NCI-H82 (cell line): ENCODE measurements at places on chromosomes 3 and 15.

- no peak for DNase-seq
These were observed 363.6 kb downstream of the WDR72 start for GRCh38 chr15:53395871-53396270.

DNA sequence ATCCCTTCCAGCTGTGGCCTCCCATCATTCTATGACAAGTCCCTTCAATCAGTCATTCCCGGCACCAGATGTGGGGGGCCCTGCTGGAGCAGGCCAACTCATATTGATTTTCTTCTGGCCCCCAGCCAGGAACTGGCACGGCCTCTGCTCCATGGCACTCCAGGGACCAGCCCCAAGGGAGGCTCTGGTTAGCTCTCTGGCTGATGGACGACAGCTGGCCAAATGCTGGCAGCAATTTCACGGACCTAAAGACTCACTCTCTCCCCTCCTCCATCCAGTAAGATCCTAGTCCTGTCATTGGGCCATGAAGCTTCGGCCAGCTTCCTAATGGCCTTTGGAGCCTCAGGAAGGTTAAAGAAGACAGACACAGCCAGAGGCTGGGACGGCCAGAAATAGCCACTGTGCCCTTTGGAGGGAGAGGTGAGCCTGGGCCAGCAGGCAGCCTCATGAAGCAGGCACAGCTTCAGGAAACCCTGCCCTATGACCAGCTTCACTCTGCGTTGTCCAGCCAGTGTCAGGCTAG lies 131.0 kb downstream of the MEX3B start:
- DNase-seq = peak; percentile 88

GRCh38 chr3:10421996-10422395 lies 83.4 kb downstream of the ATP2B2 start:
- DNase-seq = peak; percentile 13

- DNase-seq = no peak
These were observed 291.1 kb upstream of the ROPN1 start for GRCh38 chr3:124282751-124283651.

- no peak for DNase-seq
These were observed 38.4 kb downstream of the SYNM start for GRCh38 chr15:99143242-99143641.

DNA sequence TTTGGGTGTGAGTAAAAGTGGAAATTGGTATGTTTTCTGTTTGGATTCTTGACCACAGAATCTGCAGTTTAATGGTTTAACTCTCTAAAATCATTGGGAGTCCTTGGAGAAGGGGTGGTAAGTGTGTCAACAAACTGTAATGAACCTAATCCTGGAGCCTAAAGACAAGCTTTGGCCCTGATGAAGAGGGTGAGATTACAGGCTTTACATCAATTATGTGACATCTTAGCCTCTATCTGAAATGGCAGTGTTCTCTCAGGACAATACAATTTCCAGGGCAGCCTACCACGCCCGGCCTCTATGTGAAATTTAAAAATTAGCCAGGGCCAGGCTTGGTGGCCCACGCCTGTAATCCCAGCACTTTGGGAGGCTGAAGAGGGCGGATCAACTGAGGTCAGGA lies 4.3 kb upstream of the PKM start:
- peak; percentile 76 for DNase-seq

- no peak for DNase-seq
These were observed 21.7 kb upstream of the EPHB3 start for GRCh38 chr3:184539801-184540435.

GRCh38 chr15:37425541-37425940 lies 325.2 kb upstream of the MEIS2 start:
- no peak for DNase-seq

GRCh38 chr15:61382927-61383326 lies 153.8 kb upstream of the RORA start:
- DNase-seq = no peak

GRCh38 chr15:92652576-92652966 lies 3.0 kb downstream of the FAM174B start:
- DNase-seq = no peak

GRCh38 chr3:37240170-37240945 lies 66.0 kb upstream of the LRRFIP2 start:
- no peak for DNase-seq
